ENCODE measurements at places on chromosomes 1 and 21.

DNA sequence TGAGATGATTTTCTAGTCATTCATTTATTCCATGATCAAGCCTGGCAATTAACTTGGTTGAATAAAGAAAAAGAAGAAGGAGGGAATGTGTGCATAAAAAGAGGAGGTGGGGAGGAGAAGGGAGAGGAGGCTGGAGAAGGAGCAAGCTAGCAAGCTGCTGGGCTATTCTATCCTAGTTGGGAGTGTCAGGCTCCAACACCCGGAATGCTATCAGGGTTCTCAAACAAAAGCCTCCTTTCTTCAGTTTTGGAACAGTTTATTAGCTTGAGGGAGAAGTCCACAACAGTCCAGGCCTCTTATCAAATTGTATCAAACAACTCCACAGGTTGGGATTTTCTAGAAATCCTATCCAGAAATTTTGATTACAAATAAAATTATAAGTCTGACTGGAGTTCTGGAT is 80.0 kb downstream of the BCAR3 start:
- no peak for DNase-seq

GRCh38 chr1:92424381-92424780 is 62.3 kb downstream of the GFI1 start:
- no peak for DNase-seq

- no peak for DNase-seq
These were observed 93.6 kb upstream of the ACTRT2 start for GRCh38 chr1:2927393-2928360.

DNA sequence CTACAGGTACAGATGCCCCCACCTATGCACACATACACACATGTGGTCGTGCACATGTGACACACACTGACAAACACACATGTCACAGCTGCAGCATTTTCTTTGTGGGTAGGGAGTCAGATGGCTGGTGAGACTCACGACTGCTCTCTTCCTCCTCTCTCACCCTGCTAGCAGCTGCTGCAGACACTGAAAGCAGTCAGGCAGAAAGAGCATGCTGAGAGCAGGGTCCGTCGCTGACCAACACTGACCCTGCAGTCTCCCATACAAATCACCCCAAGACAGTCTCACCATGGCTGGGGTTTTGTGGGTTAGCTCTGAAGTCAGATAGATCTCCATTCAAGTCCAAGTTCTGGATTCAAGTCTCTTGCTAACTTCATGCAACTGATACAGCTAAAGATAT is 188.3 kb downstream of the ASTN1 start:
- DNase-seq, result no peak

DNA sequence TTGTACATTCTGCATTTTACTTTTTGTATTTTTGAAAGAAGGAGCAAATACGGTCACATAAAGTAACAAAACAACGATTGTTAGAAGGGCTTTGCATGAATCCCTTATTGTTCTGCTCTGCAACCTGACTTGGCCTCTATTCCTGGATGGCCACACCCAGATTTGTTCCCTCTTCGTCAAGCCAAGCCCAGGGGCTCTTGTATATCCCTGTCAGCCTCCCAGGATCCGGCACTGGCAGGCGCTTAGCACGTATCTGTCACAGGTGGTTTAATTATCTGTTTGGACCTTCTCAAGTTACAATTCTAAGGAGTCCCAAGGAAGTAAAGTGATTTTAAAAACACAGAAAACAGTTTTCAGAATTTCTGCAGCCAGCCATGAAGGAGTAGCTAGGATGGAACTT is 28.0 kb downstream of the CRYAA start:
- no peak for DNase-seq

DNA sequence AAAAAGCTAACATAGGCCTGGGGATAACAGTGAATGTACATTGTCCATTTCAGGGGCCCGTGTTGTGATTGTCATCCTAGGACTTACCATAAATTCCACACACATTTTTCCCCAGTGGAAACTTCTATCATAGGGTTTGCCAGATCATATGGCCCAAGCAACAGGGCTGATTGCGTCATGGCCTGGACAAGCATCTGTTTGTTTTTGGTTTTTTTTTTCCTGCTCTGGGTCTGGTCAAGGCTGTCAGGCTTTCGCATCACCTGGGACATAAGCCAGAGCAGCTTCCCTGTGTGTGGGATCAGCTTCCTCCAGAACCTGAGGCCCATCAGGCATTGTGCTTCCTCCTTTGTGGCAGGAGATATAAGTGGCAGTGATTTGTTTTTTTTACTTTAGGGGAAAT is 598.5 kb upstream of the USP24 start:
- DNase-seq, result no peak

- DNase-seq, result no peak
These were observed at the start of gene S100A16 for GRCh38 chr1:153612755-153613331. Gene S100A16 (minus strand): TSS chr1:153613137. CDS start chr1:153608151, 4,986 bp downstream.

- DNase-seq, result peak; percentile 83
These were observed at the start of gene SH3BP5L for GRCh38 chr1:248825909-248826760. Gene SH3BP5L (minus strand): TSS chr1:248825915. CDS start chr1:248824935, 980 bp downstream.

DNA sequence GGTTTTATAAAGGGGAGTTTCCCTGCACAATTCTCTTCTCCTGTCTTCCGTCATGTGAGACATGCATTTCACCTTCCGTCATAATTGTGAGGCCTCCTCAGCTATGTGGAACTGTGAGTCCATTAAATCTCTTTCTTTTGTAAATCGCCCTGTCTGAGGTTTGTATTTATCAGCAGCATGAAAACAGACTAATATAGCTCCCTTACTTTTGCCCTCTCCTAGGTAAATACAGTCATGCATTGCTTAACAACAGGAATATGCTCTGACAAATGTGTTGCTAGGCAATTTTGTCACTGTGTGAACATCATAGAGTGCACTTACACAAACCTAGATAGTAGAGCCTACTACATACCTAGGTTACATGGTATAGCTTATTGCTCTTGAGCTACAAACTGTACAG is 616.8 kb downstream of the RWDD3 start:
- no peak for DNase-seq

DNA sequence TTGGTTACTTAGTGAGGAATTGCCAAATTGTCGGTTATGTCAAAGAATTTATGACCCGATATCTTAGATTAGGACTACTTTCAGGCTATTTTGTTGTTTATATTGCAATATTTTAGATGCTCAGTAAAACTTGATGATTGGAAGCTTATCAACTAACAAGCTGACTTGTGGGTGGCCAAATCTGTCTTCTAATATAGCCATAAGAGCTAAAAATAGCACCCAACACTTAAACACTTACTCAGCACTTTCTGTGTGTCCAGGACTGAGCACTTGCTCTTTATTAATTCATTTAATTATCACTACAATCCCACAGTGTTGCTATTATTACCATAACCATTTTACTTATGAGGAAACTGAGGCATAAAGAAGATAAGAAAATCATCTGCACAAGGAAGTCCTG is 50.4 kb downstream of the RWDD3 start:
- no peak for DNase-seq

GRCh38 chr1:117068580-117068979 is 8.5 kb downstream of the TTF2 start:
- DNase-seq, result no peak

GRCh38 chr1:106517224-106517623 is 539.2 kb upstream of the PRMT6 start:
- DNase-seq, result no peak

- no peak for DNase-seq
These were observed 41.5 kb upstream of the SGIP1 start for GRCh38 chr1:66492424-66492823.

DNA sequence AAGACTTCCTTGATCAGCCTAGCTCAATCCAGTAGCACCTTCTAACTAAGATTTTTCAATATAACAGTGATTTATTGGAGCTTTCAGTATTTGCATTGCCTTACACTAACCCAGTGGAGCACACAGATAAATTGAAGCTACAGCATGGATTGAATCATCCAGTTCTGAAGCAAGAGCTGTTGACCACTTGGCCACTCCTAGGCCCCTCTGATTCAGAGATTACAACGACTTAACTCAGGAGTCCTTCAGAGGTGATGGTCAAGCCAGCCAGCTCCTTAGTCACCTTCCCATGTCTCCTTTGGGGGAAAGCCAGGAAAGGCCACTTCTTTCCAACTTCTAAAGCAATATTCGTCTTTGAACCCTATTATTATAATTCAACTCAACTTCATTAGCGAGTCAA is 151.8 kb downstream of the TENT5C start:
- no peak for DNase-seq

- DNase-seq, result no peak
These were observed 58.1 kb downstream of the NME7 start for GRCh38 chr1:169309178-169310166.

DNA sequence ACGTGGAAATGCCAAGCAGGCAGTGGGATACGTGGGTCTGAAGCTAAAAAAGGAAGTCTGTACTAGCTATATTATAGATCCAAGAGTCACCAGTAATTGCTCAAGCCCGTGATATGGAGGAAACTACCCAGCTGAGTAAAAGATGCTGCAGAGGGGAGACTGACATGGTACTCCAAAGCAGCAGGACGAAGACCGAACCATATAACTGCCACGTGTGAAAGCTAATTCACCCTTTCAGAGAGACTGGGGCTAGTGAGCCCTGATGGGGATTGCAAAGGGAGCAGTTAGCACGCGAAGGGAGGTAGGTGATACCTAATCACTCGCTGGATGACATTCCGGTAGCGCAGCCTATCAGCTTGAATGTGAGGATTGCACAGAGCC is 316 bp downstream of the AP4B1 start:
- DNase-seq, result no peak

DNA sequence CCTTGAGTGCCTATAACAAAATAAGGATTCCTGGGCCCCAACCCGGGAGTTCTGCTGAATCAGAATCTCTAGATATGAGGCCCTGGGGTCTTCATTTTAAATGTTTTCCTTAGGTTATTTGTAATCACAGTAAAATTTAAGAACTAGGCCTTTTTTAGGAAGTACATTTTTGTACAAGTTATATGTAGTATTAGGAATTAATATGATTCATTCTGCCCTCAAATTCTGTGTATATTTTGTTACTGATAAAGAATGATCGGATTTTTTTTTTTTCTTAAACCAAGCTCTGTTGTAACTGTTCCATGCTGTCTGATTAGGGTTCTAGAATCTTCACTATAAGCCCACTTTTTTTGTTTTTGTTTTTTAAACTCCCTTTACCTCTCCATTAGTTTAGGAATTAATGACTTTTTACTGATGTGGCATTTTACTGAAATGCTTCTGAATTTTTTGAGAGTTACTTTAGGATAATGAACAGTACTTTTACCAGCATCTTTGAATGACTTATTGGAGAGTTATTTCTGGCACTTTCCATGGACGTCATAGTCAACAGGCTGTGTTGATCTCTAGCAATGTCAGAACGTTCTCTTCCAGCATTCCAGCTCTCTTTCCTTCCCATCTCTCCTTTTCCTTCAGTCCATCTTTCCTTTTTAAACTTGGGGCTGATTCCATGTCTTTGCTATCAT is 48.3 kb downstream of the CLIC4 start:
- no peak for DNase-seq

DNA sequence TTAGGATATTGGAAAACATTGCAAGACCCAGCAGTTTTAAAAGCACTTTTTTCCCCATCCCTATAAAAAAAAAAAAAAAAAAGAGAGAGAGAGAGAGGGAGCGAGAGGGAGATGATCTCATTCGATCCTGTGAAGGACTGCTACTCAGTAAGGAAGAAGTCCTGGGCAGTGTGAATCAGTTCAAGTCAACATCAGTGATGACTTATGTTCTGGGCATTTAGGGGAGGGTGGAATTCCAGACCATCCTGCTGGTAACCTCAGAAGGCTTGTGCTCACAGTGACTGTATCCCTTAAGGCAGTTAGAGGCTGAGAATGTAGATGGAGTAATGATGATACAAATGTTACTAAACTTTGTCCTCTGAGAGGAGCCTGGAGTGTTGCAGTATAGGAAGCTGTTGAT is 151.4 kb downstream of the TGFB2 start:
- peak; percentile 94 for DNase-seq

- DNase-seq, result no peak
These were observed 101.5 kb downstream of the ACTL8 start for GRCh38 chr1:17856496-17857108.

DNA sequence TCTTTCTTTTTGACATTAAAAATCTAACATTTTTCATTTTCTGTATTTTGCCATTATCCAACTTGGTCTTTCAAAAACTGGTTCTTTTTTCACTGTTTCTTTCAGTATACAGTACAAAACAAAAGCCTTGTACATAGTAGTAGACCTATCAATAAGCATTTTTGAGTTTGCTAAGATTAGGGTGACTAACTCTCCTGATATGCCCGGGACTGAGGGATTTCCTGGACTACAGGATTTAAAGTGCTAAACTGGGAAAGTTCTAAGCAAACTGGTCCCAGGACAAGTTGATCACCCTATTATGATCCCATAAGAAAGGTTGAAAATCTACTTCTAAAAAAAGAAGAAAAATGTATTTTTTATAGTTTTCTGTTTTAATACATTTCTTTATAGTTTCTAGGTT is 120.9 kb downstream of the USP25 start:
- no peak for DNase-seq

DNA sequence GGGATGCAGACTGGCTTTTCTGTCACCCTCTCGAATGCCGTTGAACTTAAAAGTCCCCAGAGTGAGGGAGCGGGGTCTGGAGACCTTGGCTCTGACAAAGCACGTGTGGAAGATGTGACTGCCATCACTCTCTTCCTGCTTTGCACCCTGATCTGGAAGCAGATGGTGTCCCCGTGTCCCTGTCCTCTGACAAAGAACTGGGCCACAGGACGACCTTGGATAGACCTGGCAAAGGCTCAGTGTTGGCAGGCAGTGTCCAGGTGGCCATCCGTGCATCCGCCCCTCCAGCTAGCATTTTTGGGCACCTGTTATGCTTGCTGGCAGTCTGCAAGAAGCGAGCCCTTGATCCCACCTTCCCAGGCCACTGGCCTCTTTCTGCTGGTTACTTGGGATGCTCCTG is 27.4 kb downstream of the ARHGEF10L start:
- no peak for DNase-seq

DNA sequence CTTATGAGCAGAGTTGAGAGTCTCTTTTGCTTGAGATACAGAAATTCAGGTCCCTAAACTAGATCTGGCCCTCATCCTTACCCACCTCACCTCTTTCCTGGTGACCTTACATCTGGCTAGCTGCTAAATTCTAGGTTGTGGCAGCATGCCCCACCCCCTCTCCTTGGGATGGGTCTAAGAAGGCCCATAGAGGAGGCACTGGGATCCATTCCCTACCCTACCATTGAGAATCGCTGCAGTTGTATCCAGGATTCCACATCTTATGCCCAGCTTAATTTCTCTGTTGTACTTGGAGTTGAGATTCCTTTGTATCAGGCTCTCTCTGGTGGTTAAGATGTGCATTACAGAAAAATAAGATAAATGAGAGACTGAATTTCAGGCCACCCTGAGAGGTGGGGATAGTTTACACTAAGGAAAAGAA is 9.5 kb upstream of the TMEM39B start:
- DNase-seq, result peak; percentile 52

GRCh38 chr1:218395916-218396315 is 50.8 kb downstream of the TGFB2 start:
- DNase-seq, result no peak
